Progenitor cell of endocrine pancreas (in vitro differentiated cells): ENCODE measurements at places on chromosomes 4 and X.

DNA sequence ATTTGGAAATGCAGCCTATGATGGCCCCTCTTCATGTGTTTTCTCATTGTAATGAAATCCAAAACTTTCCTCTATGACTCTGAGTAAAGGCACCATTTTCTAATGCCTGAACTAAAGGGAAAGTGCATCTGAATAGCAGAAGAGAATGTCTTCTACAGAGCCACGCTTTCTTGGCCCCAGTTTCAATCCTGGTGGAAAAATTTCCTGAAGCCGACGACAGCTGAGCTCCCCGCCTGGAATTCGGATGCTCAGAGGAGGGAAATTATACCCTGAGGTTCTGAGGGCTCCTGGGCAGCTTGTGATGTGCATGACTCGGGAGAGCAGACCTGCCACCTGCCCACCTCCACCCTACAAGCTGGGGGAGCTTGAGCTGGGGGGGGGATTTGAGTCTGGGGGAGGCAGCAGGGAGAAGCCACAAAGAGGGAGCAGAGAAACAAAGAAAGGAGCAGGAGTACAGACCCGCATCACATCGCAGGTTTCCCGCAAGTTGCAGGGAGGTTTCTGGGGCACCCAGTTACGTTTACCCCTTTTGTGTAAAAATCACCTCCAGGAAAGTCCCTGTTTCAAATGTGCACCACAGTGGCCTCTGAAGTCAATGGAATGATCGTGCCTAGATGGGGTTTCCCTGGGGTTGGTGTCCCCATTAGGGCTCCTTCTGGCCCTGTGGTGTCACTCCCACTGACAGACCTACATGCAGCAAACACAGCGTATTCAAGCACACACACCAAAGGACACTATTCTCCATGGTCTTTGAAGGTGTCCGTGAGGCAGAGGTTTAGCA lies 145.6 kb upstream of the RBPJ start:
- no peak for DNase-seq

DNA sequence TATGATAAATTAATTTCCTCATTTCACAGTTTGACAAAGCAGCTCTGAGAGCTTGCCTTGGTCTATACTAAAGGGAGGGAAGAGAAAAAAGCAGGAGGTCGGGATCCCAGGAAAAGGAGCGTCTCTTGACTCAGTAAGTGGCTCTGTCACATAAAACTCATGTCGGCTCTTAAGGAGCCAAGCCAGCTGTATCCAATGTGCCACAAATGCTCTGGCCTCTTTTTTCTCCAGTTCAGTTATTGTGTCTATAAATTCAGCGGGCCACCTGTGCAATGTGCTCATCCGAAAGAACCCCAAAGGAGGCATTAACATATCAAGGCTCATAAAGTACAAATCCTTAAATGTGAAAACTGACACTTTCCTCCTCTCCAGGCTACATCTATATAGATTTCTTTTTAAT lies 337.7 kb upstream of the FAM241A start:
- no peak for DNase-seq

DNA sequence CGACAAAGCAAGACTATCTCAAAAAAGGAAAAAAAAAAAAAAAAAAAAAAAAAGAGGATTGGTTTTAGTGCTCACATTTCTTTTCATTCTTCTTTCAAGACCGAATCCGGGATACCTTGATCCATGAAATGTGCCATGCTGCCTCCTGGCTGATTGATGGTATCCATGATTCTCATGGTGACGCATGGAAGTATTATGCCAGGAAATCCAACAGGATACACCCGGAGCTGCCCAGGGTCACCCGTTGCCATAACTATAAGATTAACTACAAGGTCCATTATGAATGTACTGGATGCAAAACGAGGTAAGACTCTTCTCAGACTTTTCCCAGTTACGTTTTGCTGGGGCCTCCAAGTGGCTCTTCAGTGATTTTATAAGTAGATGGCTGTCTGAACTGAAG lies 6.1 kb downstream of the CXCR3 start:
- DNase-seq = no peak

- DNase-seq = no peak
These were observed 67.7 kb upstream of the C4orf50 start for GRCh38 chr4:6085691-6086628.

DNA sequence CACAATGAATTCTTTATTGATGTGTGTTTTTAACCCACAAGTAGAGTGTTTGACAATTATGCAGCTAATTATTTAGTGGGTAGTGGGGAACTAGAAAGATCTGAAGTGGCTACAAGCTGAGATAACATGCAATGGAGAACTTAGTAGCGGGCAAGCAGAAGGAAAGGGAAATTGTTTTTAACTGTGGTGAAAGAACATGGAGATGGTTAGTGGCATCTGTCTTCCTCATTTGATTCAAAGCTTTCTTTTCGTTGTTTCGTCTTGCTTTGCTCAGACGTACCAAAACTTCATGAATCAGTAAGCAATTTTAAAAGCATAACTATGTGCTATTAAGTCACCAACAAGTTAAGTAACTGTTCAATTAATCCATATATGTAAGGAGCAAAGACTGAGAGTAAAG lies 169.9 kb downstream of the BANK1 start:
- DNase-seq = no peak

DNA sequence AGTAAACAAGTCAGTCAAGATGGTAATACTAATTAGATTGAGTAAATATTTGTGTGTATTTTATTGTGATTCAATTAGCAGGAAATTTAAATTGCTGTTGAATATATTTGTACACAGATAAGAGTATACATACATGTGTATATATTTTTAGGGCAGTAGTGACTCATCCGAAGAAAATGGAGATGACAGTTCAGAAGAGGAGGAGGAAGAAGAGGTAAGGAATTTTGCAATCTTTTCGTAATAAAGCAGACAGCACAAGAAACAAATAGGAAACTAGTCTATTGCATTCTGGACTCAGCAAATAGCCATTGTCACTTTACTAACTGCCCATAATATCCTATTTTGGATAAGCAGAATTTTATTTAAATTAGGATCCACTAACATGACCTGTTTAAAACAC lies 6.6 kb downstream of the IBSP start:
- DNase-seq = no peak

GRCh38 chrX:10090319-10090718 lies 66.5 kb upstream of the CLCN4 start:
- DNase-seq = no peak

DNA sequence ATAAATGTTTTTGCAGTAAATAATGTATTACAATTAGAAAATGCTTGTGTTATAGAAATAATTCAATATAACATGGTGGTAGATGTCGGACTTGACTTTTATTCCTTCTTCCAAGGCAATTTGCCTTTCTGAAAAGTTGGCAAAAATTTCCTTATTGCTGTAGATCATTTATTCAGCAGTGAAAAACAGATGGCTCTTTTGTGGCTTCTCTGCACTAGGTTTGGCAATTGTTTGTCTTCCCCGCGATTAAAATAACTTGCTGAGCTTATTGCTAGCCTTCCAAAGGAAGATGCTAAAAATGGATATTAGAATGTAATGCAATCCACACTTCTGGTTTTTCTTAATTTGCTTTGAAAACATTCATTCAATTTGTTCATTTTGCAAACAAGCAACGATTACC lies 1977.9 kb upstream of the ADGRL3 start:
- no peak for DNase-seq

DNA sequence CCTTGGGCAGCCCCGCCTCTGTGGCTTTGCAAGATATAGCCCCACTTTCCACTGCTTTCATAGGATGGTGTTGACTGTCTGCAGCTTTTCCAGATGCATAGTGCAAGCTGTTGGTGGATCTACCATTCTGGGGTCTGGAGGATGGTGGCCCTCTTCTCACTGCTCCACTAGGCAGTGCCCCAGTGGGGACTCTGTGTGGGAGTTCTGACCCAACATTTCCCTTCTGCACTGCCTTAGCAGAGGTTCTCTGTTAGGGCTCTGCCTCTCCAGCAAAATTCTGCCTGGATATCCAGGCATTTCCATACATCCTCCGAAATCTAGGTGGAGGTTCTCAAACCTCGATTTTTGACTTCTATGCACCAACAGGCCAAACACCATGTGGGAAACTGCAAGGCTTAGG lies 153.7 kb downstream of the TBCK start:
- no peak for DNase-seq

DNA sequence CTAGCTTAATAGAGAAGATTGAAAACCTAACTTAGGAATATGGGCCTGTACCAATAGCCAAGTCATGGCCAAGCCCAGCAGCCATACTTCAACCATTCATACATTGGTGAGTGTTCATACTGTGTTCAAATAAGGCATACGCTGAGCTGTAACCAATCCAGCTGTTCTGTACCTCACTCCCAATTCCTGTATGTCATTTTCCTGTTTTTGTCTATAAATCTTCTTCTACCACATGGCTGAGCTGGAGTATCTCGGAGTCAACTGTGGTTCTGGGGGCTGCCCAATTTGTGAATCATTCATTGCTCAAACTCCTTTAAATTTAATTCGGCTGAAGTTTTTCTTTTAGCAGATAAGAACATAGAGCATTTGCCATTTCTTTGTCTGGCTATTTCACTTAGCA lies 195.3 kb upstream of the ANKRD50 start:
- no peak for DNase-seq

DNA sequence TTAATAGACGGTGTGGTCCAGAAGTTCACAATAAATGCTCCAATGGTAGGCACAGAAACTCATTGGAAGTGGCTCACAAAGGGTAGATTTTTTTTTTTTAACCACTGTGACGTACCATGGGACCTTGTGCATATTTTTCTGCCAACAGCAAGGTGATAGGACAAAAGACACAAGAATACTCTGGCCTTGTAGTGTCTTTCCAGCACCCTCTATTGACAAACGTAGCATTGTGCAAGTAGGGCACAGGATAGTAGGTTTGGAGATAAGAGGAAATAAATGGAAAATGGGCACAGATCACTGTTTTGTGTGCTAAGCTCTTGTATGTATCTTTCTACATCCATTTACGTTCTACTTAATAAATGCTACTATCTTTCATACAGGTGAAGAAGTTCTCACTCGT lies 2054.9 kb downstream of the PCDH7 start:
- DNase-seq = no peak

- no peak for DNase-seq
These were observed 5.7 kb downstream of the RAB40A start for GRCh38 chrX:103513476-103514108.

- no peak for DNase-seq
These were observed 80.5 kb downstream of the HNRNPD start for GRCh38 chr4:82293304-82293703.

DNA sequence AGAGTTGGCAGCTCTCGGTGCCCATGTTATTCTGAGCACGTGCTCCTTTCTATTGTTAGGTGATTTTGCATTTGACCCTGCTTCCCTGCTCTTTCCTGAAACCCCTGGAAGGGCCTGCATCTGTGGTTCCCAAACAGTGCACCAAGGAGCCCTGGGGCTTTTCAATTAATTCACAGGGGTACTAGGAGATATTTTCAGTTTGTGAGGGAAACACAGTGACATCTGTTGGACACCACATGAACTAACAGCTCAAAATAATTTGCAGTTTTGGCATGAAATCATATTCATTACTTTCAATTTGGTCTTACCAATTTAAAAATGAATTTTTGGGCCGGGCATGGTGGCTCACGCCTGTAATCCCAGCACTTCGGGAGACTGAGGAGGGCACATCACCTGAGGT lies 156.6 kb downstream of the GATB start:
- no peak for DNase-seq

GRCh38 chrX:132216806-132217202 lies 2.4 kb downstream of the RAP2C start:
- DNase-seq = no peak

- DNase-seq = no peak
These were observed 30.0 kb downstream of the CTBP1 start for GRCh38 chr4:1218634-1219565.

GRCh38 chrX:111728096-111728495 lies 47.1 kb downstream of the ALG13 start:
- no peak for DNase-seq

- no peak for DNase-seq
These were observed 27.4 kb downstream of the HMGN5 start for GRCh38 chrX:81174286-81174685.

GRCh38 chr4:106594291-106594952 lies 225.8 kb upstream of the GIMD1 start:
- no peak for DNase-seq

DNA sequence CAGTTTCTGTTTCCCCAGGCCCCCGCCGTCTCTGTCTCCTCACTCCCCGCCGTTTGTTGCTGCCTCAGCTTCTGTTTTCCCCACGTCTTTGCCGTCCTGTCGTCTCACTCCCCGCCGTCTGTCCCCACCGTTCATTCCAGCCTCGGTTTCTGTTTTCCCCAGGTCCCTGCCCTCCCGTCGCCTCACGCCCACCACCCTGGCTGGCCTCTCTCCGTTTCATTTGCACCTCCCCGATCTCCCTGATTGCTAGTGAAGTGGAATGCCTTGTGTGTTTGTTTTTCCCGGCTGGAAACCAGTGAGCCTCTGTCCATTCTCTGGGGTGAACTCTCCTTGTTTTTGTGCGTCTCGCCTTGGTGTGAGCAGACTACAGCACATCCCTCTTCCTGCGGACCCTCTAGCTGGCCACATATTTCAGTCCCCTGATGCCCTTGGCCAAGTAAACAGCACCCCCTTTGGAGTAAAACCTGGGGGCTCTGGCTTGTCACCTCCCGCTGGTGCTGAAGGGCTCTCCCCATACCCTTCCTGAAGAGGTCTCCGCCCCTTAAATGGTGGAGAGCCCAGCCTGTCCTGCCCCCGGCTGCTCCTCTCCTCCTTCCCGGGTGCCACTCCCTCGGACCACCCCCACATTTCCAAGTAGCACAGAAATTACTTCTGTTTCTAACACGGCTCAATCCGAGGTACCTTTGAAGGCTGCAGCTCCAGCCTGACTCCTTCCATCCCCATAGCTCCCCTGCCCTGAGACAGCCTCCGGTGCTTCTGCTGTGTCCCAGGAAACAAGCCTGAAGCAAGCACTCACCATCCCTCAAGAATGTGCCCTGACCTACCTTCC lies 13.2 kb downstream of the TMEM175 start:
- DNase-seq = peak; percentile 10

DNA sequence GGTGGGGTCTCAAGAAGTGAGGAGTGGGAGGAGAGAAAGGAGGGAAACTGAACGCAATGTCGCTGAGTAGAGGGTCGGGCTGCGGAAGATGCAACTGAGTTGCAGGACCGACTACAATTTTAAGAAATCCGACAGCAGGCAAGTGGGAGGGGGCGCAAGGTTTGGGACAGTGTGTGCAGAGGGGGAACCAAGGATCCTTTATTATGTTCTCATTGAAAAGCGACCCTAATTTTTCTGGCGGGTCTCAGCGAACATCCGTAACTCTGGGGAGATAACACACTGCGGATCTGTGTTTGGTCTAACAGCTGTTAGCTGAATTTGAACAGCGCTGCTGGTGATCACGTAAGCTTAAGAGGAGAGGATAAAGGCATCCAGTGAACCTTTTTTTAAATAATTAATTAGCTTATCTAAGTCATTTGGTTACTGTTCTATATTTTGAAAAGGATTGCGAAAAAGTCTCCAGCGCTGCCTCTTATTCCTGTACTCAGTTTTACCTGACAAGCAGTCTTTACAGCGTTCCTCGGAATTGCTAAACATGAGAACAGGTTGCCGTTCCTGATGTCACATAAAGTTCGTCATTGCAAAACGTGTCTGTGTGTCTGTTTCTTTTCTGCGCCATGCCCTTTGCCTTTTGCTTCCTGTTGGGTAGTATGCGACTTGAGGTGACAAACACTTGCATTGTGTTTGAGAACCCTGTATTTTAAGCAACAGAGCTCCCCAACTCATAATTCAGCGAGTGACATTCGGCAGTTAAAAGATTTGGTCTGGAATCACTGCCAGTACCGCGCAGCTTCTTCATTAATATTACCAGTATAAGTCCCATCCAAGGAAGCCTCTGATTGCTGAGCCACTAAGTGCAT lies 1.3 kb downstream of the HTR2C start:
- DNase-seq = no peak

- DNase-seq = no peak
These were observed 23.6 kb upstream of the SPON2 start for GRCh38 chr4:1195891-1196401.
